ENCODE measurements at places on chromosomes 3 and 15.

- DNase-seq: peak; percentile 61
Measured at GRCh38 chr15:90364251-90364650, 12.2 kb downstream of the ZNF774 start.

- DNase-seq: no peak
Measured at GRCh38 chr3:69065318-69065964, 13.3 kb upstream of the TMF1 start.

GRCh38 chr3:106611116-106611515 is 742.3 kb upstream of the CBLB start:
- no peak for DNase-seq

GRCh38 chr3:33438284-33438668 is 1.9 kb downstream of the UBP1 start:
- no peak for DNase-seq

DNA sequence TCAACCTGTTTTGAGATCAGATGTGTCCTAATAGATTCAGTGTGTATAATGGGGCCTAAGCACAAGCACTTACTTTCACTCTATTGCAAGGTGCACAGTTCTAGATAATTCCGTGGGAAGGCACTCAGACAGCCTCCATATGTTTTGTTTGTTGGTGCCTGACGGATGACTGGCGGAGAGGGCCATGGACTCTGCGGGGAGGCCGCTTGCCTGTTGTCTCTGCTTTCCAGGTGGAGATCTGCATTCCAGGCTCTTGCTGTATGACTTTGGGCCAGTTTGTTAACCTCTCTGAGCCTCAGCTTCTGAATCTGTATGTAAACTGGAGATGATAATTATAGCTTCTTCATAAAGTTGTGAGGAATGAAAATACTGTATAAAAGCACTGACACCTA is 1.5 kb downstream of the IRAK2 start:
- DNase-seq: no peak

GRCh38 chr3:61724183-61724582 is 162.8 kb downstream of the PTPRG start:
- no peak for DNase-seq

- no peak for DNase-seq
Measured at GRCh38 chr3:44036850-44037249, 204.8 kb upstream of the TOPAZ1 start.

DNA sequence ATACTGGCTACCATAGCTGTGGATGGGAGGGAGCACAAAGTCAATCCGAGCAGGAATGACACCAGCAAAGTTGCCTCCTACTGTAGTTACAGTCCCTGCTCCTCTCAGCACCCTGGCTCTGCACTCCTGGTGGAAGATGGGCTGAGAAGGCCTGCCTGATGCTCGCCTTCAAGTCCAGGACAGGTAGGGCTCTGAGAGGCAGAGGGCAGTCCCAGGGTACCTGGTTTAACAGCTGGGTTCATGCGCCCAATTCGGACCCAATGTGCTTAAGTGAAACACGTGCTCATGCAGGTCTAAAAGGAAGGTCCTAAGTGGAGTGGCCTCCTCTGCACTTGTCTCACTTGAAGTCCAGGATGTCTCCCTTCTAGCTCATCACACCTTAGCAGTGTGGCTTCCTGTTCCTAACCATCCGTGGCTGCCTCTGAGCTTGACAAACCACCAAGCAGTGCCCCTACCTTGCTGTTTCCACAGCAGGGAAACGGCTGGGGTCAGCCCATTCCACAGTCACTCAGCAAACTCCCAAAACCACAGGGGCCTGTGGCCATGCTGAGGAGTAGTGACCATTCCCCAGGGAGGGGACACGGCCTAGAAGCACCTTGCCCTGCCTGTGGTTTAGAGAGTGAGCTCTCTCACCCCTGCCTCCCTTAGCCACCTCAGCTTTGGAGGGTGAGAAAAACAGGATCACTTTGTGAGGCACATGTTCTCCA is 3.9 kb upstream of the MUSTN1 start:
- no peak for DNase-seq

GRCh38 chr3:113747283-113748046 is 630 bp downstream of the ATP6V1A start:
- DNase-seq: no peak

- DNase-seq: no peak
Measured at GRCh38 chr15:91146728-91147127, 46.7 kb downstream of the SV2B start.

GRCh38 chr3:100198579-100199269 is 62.1 kb upstream of the TBC1D23 start:
- DNase-seq: no peak

DNA sequence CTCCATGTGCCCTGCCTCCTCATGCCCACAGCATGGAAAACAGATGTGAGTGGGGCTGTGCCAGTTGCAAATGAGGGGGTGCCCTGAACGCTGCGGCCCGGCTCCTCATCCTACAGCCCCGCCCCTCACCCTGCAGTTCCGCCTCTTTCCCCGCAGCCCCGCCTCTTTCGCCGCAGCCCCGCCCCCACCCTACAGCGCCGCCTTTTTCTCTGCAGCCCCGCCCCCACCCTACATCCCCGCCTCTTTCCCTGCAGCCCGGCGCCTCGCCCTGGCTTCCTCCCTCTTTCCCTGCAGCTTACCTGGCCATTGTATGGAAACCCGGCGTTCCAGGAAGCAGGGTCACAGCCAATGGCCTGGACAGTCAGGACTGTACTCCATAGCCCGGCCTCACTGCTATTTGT is 284.9 kb downstream of the TLE3 start:
- DNase-seq: no peak

DNA sequence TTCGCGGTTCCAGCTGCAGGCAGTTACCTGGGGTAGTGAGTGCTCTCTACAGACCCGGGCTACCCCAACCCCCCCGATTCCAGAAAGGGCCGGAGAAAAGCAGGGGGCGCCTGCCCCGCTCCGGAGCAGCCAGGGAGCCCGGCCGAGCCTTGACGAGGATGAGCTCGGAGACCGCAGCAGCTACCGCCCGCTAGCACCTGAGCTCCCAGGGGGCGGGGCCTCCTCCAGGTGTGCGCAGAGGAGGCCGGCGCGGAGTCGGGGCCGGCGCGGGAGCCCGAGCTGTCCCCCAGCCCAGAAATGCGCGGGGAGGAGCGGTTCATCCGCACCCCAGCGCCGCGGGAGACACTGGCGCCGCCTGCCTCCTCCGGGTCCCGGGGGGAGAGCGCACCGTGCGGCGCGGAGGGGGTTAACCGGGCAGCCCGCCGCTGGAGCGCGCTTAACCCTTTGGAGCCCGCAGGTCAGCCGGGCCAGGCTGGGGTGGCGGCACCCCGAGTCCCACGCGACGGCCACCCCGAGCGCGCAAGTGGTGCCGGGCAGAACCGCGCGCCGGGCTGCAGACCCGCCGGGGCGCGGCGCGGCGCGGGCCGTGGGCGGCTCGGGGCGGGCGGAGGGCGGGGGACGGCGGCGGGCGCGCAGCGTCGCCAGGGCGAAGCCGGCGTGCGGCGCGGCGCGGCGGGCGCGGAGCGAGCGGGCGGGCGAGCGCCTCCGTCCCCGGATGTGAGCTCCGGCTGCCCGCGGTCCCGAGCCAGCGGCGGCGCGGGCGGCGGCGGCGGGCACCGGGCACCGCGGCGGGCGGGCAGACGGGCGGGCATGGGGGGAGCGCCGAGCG is at the start of gene CACNA1D:
Gene CACNA1D, plus strand, starts transcription at position 649 of the 829 bp plus-strand sequence. CDS start 556 bp downstream, outside the sequence.
- no peak for DNase-seq

DNA sequence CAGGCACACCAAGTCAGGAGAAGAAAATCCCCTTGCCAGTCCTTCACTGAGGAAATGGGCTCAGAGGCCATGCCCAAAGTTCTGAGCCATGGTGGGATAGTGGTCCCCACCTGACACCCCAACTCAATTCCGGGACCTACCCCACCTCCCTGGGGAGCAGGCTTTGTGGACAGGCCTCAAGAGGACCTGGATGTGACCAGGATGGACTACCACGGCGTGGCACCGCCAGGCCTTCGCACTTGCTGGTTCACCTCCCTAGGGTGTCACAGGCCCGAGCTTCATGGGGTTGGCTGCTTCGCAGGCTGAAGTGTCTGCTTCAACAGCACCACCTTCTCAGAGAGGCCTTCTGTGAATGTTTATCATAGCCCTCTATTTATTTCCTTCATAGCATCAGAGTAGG is 31.7 kb downstream of the POC1A start:
- DNase-seq: no peak

DNA sequence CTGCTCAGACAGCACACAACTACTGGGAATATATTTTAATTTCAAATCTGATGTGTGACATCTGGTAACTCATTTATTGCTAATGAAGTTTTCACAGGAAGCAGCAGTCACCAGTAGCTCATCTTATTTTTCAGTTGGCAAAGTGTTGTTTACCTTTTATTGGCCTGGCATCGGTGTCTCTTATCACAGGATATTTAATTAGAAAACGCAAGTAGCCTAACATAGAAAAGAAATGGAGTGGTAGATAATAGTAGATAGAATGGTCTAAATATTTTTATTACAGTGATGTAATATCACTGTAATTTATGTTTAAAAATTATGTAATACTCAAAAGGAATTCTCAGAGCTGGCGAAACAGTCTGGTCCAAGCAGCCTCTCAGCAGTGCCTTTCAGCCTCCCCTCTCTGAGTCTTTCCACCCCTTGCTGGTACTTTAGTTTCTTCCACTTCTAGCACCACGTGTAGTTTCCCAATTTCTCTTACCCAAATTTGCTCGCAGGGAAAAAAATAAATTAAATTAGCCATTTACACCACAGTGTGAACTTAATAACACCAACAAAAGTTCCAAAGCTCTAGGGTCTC is 31.9 kb downstream of the AGTR1 start:
- DNase-seq: no peak

- no peak for DNase-seq
Measured at GRCh38 chr3:42057561-42058211, 33.5 kb upstream of the TRAK1 start.

DNA sequence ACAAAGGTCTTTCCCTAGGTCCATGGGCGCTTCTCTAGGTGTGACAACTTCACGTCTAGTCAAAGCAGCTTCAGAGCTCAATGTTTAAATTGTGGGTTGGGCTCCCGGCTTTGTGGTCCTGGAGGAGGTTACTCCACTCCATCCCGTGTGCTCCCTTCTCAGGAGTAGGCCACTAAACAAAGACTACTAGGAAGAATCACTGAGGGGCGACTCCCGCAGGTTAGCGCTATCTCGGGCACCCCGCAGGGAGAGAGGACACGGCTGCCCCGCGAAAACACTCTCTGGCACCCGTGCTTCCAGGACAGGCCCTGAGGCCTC is 500 bp downstream of the PARP6 start:
- DNase-seq: no peak

DNA sequence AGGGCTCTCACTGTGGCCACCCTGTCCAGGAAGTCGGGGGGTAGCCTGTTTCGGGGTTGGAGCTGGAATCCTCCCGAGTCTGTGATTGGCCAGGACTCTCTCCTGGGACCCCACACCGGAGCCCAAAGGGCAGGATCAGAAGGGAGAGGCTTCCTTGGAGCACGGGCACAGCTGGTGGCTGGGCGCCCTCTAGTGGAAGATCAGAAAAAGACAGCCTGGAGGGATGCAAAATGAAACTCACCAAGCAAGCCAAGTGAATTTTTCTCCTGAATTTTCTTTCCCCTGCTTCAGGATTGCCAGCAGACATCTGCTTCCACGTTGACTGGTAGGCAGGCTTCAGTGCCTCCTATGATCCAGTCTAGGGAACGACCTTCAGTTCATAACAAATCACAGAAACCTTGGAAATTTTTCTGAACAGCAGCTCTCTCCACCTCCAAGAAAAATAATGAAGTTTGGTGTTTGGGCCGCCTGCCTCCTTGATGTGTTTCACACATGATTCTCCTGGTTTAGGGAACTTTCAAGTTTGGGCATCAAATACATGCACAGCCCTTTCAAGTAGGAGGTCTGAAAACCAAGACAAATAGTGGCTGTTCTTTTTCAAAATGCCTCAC is 224.6 kb downstream of the VPS13C start:
- peak; percentile 17 for DNase-seq

- no peak for DNase-seq
Measured at GRCh38 chr15:60373327-60373726, 24.5 kb downstream of the ANXA2 start.

GRCh38 chr3:110519071-110519470 is 552.5 kb upstream of the NECTIN3 start:
- no peak for DNase-seq

- no peak for DNase-seq
Measured at GRCh38 chr15:63049783-63050371, 7.3 kb downstream of the TPM1 start.

- DNase-seq: peak; percentile 71
Measured at GRCh38 chr3:127690106-127690505, 17.4 kb downstream of the ABTB1 start.

- no peak for DNase-seq
Measured at GRCh38 chr3:110656394-110657025, 415.1 kb upstream of the NECTIN3 start.

- no peak for DNase-seq
Measured at GRCh38 chr15:81074773-81075172, 59.3 kb upstream of the CFAP161 start.

DNA sequence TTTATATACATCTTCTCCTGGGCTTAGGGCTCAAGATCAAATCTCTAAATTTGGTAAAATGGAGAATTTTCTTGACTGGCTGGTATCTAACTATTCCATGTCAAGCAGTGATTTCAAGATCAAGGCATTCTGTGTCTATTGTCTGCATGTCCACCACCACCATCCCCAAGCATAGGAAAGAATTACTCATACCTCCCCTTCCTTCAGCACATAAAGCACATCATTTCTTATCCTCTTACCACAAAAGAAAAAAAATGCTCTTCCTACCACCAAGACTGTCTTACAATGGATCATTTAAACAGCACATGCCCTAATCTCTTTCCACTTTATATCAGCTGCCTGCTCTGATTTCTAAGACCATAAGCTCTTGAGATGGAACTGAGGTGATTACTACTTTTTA is 470.5 kb upstream of the THBS1 start:
- no peak for DNase-seq

DNA sequence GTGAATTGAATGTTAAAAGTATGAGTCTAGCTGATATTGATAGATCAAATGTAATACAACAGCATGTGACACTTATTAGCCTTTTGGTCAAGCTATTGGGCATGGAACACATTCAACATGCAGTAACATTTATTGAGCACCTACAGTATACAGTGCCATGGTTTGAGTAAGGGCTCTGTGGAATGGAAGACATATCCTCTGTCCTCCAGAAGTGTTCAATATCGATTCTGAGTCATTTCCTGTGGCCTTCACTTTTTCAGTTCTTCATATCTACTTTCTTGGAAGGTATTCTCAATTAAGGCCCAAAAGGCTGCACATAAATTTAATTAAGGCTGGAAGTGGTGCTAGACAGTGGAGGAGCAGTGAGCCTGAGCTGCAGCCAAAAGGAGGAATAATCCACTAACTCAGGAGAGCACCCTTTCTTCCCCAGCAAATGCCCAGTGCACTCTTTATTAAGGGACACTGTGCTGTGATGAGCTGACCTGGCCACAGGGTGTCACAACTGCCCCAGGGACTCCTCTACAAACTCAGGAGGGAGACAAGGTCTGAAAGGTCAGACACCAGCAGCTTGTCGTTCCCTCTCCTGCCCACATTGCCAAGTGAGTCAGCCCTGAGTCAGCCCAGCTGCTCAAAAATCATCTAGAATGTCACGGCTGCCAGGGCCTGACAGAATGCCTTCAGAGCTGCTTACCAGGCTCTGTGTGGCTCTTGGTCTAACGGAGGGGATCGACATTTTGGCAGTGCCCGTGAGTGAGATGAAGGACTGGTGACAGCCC is 544.8 kb downstream of the AGBL1 start:
- DNase-seq: peak; percentile 96

Data from HS-27A (cell line).